Right lung (tissue), 10 donors: ENCODE measurements at places on chromosomes 13 and 19.
A peak's percentile ranks its signal among the peaks of the same experiment; 100 is the strongest.

DNA sequence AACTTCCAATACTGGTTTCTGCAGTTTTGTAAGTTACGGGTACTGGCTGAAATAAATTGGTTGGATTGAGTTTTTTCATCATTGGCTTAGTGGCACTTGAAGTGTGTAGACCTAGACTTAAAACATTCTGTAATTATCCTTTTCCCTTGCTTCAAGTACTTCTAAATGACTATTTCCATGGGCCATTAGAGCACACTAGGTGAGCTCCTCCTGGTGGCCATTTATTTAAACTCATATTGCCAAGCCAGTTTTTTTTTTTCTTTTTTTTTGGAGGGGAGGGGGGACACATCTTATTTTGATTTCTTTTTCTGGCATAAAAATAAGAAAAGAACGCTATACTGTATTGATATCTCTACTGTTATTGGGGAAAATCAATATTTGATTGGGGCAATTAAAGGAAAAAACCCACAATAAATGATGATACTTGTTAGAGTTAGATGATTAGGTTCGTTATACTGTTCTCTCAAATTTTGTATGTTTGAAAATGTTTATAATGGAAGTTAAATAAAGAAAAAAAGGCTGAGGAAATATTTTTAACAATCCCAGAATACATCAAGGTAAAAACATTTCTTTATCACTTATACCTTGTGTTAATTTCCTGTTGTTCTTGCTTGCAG, 82.9 kb downstream of the PDS5B start:
- DNase-seq: peak; percentile 10

- no peak for DNase-seq
Measured at GRCh38 chr19:7682175-7682855, 1.7 kb downstream of the TRAPPC5 start.

DNA sequence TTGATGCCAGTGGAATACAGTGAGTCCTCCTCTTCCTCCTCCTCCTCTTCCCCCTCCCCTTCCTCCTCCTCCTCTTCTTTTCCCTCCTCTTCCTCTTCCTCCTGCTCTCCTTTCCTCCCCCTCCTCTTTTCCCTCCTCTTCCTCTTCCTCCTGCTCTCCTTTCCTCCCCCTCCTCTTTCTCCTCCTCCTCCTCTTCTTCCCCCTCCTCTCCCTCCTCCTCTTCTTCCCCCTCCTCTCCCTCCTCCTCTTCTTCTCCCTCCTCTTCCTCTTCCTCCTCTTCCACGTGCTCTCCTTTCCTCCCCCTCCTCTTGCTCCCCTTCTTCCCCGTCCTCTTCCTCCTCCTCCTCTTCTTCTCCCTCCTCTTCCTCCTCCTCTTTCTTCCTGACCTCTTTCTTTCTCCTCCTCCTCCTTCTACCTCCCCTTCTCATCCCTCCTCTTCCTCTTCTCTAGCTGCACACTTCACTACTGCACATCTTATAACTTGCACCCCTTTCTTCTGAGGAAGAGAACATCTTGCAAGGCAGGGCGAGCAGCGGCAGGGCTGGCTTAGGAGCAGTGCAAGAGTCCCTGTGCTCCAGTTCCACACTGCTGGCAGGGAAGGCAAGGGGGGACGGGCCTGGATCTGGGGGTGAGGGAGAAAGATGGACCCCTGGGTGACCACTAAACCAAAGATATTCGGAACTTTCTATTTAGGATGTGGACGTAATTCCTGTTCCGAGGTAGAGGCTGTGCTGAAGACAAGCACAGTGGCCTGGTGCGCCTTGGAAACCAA, 5.6 kb downstream of the PDX1 start:
- no peak for DNase-seq

DNA sequence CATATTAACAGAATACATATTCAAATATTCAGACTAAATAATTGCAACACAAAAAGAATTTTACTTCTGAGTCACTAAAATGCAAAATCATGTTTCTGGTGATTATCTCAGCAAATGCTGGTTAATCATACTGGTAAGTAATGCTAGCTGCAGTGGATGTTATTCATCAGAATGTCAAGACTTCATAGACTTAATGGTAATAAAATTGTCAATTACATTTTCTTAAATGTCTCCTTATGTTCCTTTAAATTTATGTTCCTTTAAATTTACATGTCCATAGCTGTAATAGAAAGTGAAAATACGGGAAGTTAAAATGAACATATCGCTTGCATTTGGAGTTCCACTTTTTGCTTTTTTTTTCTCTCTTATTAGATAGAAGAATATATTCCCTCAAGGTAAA, 853.0 kb downstream of the SLITRK6 start:
- DNase-seq: no peak

DNA sequence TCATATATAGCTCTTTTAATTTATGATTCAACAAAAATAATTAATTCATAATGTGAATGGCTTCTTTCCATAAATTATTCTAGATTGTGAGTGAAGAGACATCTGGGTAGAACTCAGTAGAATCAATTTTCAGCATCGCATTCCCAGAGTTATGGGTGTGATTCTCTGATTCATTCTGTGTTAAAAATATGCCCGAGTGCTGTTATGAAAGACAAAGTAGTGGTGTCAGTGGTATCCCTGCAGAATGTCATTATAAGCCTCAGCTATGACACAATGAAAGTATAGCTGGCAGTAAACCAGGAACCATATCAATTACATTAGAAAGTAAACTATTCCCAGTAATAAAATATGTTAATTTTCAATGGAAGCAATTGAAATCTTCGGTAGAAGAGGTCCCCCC, 480.5 kb upstream of the SLITRK1 start:
- DNase-seq: no peak

- DNase-seq: no peak
Measured at GRCh38 chr13:39835253-39835652, 179.8 kb downstream of the COG6 start.

GRCh38 chr13:86003029-86003428, 203.8 kb upstream of the SLITRK6 start:
- DNase-seq: no peak

DNA sequence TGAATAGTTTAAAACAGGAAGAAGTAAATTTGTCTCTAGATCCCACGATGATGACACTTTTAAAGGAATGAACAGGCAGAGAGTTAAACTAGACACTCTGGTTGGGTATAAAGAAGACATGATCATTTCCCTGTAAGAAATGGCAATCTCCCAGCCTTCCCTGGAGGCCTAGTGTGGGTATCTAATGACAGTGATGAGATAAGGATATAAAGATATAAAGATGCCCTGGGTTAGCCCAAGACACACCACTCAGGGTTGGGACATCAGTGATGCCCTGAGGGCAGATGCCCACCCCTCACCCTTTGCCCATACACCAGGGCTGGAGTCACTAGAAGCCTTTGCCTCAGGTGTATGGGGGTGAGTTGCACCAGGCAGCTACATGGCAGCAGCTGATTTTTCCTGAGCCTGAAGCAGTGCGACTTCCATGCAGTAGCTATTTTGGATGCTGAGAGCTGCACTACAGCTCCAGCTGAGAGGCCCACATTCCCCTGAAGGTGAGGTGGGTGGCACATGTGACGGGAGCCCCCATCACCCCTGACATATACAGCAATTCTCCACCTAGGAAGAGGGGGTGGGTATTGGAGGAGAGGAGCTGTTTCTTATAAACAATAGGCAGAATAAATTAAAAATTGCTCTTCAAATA, 177.5 kb downstream of the NDFIP2 start:
- DNase-seq: no peak

GRCh38 chr19:40625406-40626120, 24.4 kb downstream of the LTBP4 start:
- no peak for DNase-seq

GRCh38 chr13:94658926-94659597, 53.3 kb downstream of the SOX21 start:
- no peak for DNase-seq

DNA sequence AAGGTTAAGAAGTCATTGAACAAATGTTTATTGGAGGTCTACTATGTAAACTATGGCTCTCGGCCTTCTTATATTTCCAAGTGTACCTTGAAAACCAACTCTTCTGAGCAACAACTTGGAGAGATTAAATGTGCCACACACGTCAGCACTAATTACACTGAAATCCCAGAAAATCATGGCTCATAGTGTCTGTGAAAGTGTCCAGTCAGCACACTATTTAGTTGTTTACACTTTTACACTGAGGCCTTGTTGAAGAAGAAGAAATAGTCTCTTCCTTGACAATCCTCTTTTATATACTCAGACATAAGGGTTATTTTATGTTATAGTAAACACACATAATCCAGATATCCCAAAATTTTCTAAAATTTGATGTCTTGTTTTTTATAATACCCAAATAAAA, 30.9 kb upstream of the NBEA start:
- DNase-seq: no peak

DNA sequence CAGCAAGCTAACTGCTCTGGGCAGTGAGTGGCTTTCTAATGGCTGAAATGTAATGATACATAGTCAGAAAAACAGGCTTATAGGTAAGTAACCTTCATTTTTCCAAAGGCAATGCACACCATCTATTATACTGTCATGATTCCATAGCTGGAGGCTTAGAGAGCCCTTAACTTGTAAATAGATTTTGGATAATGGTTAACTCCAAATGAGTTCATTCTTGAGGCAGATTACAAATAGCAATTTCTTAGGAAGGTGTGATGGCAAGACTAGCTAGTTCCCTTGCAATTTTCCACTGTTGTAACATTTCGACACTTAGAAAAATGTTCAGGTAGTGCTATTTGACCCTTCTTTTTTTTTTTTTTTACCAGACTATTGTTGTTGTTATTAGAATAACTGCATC, 789.8 kb upstream of the PCDH9 start:
- no peak for DNase-seq

DNA sequence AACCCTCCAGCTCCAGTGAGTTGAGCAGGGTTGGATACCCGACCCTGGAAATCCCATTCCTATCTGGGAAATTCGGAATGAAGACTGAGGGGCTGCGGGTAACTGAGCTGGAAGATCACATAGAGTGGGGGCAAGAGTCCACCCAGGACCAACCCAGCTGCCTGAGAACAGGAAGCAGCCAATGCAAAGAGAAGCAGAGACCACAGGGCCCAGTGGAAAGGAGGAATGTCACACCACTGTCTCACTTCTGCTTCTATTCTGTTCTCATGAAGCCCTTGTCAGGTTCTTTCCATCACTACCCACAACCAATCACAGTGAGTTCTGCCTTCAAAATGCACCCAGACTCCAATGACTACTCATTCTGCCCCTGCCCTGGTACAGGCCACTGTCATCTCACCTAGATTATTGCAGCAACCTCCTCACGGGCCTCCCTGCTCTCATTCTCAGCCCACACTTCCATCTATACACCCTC, 15.3 kb downstream of the DYRK1B start:
- no peak for DNase-seq

GRCh38 chr13:29577136-29578051, 18.1 kb downstream of the SLC7A1 start:
- no peak for DNase-seq

- no peak for DNase-seq
Measured at GRCh38 chr19:45591004-45591637, 6.5 kb upstream of the OPA3 start.

DNA sequence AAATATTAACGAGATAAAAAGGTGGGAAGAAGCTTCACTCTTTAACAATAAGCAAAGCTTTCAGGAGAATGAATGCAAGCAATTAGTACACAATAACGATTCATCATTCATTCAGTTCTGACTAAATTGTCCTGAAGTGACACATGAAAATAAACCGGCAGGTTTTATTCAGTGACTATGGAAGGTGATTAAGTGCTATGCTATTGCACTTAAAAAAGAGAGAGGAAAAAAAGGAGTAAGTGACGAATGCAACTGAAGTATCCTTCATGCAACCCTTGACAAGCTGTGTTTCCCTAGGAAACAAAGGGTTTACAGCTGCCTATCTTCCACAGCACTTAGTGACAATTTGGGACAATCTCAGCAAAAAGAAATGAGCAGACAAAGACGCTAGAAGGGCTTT, 1.4 kb downstream of the LIG4 start:
- no peak for DNase-seq

- no peak for DNase-seq
Measured at GRCh38 chr19:17170538-17171297, 44.4 kb upstream of the USE1 start.

GRCh38 chr13:79808475-79808874, 327.5 kb downstream of the NDFIP2 start:
- DNase-seq: no peak

DNA sequence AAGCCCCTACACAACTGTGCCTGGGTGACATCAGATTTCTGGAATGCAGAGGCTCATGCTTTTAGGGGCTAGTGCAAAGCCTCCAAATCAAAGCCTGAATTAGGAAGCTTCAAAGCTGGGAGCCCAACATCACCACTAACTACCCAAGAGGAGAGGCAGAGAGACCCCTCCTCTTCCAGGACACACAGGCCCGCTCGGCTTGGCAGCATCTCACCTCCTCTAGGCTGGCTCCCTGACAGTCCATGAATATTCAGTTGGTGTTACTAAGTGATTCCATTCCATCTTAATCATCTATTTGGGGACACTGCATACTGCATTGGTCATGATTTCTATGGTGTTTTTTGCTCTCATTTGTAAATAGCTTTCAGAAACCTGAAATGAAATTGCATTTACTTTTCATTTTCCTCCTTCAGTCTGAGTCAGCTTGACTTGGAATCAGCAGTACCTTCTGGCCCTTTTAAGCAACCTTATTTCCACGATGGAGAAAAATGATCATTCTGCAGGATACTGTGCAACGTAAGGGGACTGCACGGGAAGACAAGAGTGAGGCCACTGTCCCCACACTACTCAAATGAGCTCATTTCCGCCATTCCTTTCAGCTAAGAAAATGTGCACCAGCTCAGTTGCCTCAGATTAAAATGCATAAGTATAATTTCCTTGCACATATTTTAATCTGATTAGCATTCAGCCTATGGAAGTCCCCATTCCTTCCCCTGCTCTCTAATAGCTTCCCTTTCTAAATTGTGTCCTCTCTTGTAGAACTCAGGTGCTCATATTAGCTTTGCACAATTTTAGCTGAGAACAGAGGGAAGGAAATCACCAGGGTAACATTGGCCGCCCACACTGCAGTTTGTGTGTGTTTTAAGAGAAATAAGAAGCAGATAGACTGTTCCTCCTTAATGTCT, 219.9 kb downstream of the RFC3 start:
- no peak for DNase-seq

DNA sequence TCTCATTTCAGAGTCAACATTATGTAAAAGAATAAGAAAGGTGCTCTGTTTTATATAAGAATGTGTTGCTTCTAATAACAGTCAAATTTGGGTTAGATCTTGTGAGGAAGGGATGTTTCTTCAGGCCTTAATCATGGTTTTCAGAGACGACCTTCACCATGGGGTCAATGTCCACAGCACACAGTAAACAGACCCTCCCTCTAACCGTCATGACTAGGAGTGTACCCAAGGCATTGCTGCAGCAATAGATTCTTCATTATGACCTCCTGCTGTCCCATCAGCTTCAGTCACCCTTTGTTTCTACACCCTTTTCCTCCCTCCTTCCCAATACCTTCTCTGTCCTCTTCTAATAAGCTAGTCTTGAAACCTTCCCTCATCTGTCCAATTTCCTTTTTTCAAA, 15.7 kb downstream of the SERPINE3 start:
- no peak for DNase-seq
